ENCODE measurements at places on chromosomes 3 and 15.

DNA sequence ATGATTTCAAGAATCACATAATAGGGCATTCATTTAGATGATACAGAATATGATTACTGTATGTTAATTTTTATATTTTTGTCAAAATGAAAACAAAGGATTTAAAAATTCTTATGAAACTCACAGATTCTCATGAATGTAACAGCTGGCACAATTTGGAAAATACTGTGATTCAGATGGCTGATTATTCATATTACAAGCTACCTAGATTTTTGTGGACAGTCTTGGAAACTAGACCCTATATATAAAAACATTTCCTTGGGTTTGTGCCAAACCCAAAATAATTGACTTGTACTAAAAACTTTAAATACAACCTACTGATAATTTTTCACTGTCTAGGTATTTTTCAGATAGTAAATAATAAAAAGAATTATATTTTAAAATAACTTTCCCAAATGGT is 26.2 kb downstream of the ZBED2 start:
- no peak for DNase-seq

GRCh38 chr3:74500257-74500656 is 114.2 kb downstream of the CNTN3 start:
- DNase-seq: no peak

- DNase-seq: no peak
Observed at GRCh38 chr3:185503521-185503920, 4.7 kb upstream of the TMEM41A start.

DNA sequence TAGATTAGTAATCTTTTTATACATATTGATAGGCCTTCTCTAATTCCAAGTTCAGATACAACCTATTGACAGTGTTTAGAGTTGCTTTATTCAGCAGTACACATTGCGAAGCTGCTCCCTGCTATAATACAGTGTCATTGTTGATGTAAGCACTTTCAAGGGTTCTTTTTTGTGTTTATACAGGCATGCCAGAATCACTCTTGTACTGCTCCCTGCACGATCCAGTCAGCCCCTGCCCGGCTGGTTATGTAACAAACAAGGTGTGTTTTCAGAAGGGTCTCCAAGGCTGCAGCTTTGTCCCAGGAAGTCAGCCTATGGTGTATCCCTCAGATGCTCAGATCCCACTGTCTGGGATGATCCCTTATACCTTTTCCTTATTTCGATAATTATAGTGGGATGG is 11.3 kb downstream of the QTRT2 start:
- DNase-seq: no peak

DNA sequence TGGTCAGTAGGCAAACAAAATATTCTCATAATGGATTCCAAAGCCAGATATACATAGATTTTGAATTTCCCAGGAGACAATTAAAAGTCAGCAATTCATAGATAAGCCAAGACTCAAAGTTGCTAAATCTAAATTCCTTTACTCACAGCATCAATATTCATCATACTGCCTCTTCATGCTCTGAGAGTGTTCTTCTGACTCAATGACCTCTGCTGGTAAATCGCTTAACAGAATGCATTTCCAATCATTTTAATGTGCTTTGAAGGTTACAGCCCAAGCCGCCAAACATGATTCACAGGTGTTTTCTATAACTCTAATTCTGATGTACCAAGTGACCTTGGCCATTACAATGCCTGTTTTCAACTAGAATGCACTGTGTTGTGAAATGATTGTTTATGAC is 24.2 kb upstream of the SLC4A7 start:
- no peak for DNase-seq

- DNase-seq: no peak
Observed at GRCh38 chr3:161560008-161560637, 63.5 kb downstream of the OTOL1 start.

- DNase-seq: no peak
Observed at GRCh38 chr15:69703532-69704187, 251.0 kb downstream of the RPLP1 start.

GRCh38 chr15:66646308-66646707 is 55.7 kb upstream of the SMAD6 start:
- DNase-seq: no peak

GRCh38 chr3:111906656-111907055 is 47.6 kb downstream of the PHLDB2 start:
- DNase-seq: no peak

DNA sequence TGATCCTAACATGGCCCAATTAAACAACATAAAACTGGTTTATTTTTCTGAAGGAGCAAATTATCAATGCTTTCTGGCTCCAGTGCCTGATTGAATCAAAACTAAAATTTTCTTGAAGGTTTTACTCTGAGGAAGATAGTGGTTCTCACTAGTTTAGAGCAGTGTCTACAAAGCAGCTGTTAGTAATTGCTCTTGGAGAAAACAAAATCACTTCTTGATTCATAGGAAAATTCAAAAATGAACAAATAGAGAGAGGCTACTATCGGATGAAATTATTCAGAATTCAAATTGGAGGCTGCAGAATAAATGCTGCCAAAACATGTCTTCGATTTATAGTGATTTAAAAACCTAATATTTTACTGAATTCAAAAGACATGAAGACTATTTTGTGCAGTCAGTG is 15.1 kb upstream of the RIOX2 start:
- DNase-seq: no peak

DNA sequence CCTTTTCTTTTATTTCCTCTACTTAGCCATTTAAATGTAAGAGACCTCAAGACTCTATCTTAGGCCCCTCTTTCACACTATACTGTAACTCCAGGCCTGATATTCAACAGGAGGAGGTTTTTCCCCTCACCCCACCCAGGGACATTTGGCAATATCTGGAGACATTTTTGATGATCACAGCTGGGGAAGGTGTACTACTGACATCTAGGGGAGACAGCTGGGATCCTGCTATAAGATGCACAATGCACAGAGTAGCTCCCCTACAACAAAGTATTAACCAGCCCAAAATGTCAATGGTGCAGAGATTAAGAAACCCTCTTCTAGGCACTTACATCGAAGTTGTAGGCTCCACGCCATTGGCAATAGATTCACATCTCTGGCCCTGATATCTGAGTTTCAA is 517.5 kb upstream of the UBE2E2 start:
- DNase-seq: no peak

DNA sequence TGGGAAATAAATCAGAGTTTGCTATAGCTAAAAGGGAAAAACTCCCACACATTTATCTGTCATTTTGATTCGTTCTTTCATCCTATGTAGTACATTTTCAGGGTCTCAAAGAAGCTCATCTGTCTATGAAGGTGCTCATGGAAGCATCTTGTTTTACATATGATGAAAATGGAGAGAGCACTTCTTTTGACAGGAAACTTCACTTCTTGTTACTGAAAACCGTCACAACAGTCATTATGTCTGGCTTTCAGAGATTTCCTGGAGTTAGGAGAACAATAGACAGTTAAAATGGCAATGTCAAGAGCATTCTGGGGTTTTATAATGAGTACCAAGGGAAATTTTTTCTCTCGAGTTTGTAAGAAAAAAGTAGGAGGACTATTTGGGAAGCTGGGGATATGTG is 83.3 kb downstream of the TMEM108 start:
- no peak for DNase-seq

- no peak for DNase-seq
Observed at GRCh38 chr3:140568131-140568530, 109.7 kb upstream of the TRIM42 start.

DNA sequence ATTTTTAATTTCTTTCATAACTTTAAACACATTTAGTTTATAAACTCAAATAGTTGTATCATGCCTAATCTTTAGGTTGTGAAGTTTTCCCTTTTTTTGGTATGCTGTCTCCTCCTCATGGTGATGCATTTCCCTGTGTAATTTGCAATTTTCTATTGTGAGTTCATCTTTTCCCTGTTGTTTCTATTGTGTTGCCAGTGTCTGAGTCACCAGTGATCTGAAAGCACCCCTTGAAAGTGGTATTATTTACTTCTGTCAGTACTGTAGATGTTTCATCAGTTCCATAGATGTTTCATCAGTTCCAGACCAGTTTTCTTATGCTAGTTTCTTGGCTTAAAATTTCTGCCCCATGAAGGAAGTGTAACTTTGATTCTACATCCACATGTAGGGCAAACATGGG is 80.6 kb downstream of the OXSM start:
- no peak for DNase-seq

DNA sequence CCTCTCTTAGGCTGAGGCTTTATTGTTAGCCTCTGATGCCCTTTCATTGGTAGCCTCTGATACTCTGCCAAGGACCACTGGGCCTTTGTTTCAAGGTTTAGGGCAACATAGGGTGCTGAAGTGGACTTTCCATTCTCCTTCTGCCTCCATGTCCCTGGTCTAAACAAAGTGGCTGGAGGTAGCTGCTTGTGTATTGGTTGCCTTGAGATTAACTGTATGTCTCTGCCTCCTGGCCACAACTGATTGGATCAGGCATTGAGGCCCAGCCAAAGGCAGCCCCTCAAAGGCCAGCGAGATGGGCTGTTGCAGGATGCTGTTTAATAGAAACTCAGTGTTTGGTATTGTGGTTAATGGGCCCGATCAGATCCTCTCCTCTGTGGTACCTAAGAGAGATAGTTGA is 77.9 kb upstream of the PRR23C start:
- no peak for DNase-seq

GRCh38 chr3:159792070-159792469 is 196.6 kb upstream of the IL12A start:
- DNase-seq: no peak

- DNase-seq: peak; percentile 82
Observed at GRCh38 chr3:38138349-38139190, at the start of gene MYD88. MYD88 (plus strand) TSS chr3:38138661; CDS start chr3:38138701, 40 bp downstream.

DNA sequence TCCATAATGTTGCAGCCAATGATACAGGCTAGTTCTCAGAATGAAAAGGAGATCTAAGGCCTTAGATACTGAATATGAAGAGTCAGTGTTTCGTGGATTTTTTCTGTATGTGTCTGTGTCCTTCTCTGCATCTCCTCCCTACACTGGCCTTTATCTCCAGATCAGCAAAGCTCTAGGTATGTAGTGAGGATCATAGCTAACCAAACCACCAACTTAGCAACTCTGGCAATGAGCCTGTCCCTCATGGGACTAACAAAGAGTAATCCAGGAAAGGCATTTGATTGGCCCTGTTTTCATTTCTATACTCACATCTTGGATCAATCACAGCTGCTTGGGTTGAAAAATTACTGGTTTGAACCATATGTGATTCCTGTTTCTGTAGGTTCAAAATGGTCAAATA is 18.6 kb upstream of the CNTN3 start:
- no peak for DNase-seq
